Adrenal gland (tissue), 19 donors: ENCODE measurements at places on chromosomes 1 and 21. TPM values are rescaled to one million over a fixed set of nuclear protein-coding genes. Genes with fewer than 3 reads are reported as not detected.
A peak's percentile ranks its signal among the peaks of the same experiment; 100 is the strongest.

The S100A1 gene
- 10.9 TPM for polyA plus RNA-seq

The C1orf53 gene
- polyA plus RNA-seq: 15.4 TPM

The HIVEP3 gene
- polyA plus RNA-seq: 7.6 TPM

GRCh38 chr1:224859651-224860050, 69.8 kb upstream of the DNAH14 start:
- H3K4me1 ChIP-seq: no peaks in the 10 kb centered on the region
- H3K36me3 ChIP-seq: no peaks in the 10 kb centered on the region
- H3K27me3 ChIP-seq: peaks cover 3% of the 10 kb centered on the region
- no peak overlapping the region for H3K4me3 ChIP-seq

DNA sequence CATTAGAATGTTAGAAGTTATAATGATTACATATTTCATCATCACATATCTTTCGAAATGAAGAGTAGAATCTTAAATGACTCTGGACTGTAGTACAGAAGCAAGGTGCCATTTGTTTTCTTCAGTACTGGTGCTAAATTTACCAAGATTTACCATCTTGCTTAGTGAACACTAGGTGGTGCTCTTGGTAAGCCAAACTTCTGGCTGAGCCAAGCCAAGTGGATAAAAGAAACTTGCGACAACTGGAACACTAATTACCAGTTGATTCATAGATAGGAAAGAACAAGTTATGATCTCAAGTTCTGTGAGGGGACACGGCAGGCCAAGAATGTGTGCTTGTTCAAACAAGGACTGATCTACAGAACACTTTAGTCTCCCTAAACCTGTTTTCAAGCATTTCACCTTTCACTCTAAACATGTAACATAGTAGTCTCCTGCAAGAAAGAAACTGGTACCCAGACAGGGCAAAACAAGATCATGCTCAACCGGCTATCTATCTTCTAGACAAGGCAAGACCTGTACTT, 19.8 kb downstream of the SPRTN start:
- H3K36me3 ChIP-seq: no peaks in the 10 kb centered on the region
- H3K27ac ChIP-seq: no peak overlapping the region
- peaks cover 11% of the 10 kb centered on the region for H3K4me1 ChIP-seq
- H3K4me3 ChIP-seq: no peak overlapping the region
- peak; percentile 46 for DNase-seq
- no peaks in the 10 kb centered on the region for H3K27me3 ChIP-seq

- no peaks in the 10 kb centered on the region for H3K36me3 ChIP-seq
- H3K27me3 ChIP-seq: no peaks in the 10 kb centered on the region
- H3K4me1 ChIP-seq: peaks cover 6% of the 10 kb centered on the region
- peak; percentile 46 for DNase-seq
Observed at GRCh38 chr1:7784492-7785071, 491 bp downstream of the PER3 start.
